Mesothelial cell of epicardium (in vitro differentiated cells): ENCODE measurements at places on chromosomes 11 and 22. TPM values are rescaled to one million over a fixed set of nuclear protein-coding genes. Genes with fewer than 3 reads are reported as not detected.
A peak's percentile ranks its signal among the peaks of the same experiment; 100 is the strongest.

- peak overlapping the region; percentile 72 for H3K27ac ChIP-seq
- H3K4me1 ChIP-seq: peaks cover 3% of the 10 kb centered on the region
- H3K4me3 ChIP-seq: no peak overlapping the region
- no peak for DNase-seq
- H3K36me3 ChIP-seq: no peaks in the 10 kb centered on the region
Observed at GRCh38 chr11:64608636-64609035, 17.6 kb downstream of the SLC22A12 start.

DNA sequence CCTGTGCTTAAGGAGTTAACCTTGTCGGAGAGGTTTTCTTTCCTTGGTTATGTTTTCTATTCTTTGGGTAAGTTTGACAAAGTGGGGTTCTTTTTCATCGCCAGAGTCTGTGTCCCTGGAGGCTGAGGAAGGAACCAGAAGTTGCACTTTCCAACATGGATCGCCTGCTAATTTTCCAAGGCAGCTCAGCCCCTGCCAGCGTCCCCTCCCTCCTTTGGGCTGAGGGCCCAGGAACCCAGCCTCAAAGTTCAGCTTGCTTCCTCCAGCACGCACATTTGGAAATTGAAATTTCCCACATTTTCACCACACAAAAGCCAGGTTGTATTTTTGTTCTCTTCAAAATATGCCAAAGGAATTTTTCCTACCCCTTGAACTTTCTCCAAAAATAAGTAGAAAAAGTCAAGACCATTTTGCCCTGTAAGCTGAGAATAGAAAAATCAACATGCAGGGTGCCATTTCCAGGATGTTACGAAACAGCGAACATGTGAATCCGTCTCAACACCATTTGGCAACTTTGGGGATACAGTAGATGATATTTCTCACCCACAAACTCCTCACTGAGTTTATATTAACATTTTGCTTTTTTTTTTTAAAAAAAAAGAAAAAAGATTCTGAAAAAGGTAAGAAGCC is 343.5 kb downstream of the TENM4 start:
- no peaks in the 10 kb centered on the region for H3K27me3 ChIP-seq
- no peak for DNase-seq
- H3K27ac ChIP-seq: peak overlapping the region; percentile 96
- peaks cover 79% of the 10 kb centered on the region for H3K4me1 ChIP-seq
- peak overlapping the region; percentile 13 for H3K4me3 ChIP-seq

KRTAP5-1 gene
- not detected in 3 replicates for total RNA-seq

DNA sequence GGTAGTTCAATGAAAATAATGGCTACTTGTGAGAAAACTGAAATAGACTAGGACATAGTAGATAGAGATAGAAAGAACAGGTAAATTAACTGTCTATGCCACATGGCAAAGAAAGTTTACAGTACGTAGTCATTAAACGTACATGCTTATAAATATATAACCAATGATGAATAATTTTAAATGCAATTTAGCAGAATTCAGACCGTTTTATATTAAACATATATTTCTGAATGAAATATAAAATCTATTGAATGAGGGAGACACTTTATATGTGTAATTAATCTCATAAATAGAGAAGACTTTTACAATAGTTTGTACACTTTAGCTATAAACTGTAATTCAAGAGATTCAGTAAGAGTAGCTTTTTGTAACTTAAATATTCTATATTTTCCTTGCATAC is 124.4 kb upstream of the VPREB1 start:
- H3K27ac ChIP-seq: no peak overlapping the region
- H3K4me3 ChIP-seq: no peak overlapping the region
- peaks cover 44% of the 10 kb centered on the region for H3K27me3 ChIP-seq
- H3K36me3 ChIP-seq: no peaks in the 10 kb centered on the region
- DNase-seq: no peak

CD3G gene
- not detected in 3 replicates for total RNA-seq

- DNase-seq: no peak
- H3K4me1 ChIP-seq: peaks cover 13% of the 10 kb centered on the region
- peaks cover 3% of the 10 kb centered on the region for H3K27me3 ChIP-seq
- H3K36me3 ChIP-seq: peaks cover 2% of the 10 kb centered on the region
- H3K27ac ChIP-seq: no peak overlapping the region
Observed at GRCh38 chr22:23591846-23592245, 11.8 kb upstream of the IGLL1 start.
